Karpas-422 (cell line): ENCODE measurements at places on chromosomes 6 and 20.

DNA sequence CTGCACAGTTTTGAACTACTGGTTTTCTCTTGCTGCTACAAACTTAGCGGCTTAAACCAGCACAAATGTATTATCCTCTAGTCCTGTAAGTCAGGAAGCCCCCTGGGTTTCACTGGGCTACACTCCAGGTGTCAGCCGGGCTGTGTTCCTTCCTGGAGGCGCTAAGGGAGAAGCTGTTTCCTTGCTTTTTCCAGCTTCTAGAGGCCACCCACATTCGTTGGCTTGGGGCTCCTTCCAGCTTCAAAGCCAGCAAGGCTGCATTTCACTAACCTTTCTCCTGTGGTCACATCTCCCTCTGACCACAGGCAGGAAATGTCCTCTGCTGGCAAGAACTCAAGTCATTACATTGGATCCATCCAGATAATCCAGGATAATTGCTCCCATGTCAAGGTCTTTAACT, 350.6 kb upstream of the PLCB4 start:
- DNase-seq: no peak

- no peak for DNase-seq
These were observed 376.4 kb downstream of the CDH4 start for GRCh38 chr20:61628480-61628879.

DNA sequence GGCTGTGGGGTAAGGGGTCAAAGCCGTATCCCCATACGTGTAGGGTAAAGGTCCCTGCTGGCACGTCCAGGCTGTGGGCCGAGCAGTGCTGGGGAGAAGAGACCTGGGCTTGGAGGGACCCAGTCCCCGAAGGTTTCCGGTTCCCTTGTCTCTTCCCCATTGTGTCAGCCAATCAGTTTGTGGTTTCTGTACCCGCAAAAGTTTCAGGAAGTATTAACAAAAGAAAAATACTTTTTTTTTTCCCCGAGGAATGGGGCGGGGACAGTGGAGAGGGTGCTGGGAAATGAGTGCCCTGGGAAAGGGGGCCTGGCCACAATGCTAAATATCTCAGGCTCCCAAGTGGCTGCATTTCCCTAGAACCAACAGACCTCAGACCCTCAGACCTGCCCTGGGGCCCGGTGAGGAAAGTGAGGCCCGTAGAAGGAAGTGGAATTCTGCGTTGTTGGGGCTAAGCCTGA, 15.2 kb upstream of the AMD1 start:
- no peak for DNase-seq

DNA sequence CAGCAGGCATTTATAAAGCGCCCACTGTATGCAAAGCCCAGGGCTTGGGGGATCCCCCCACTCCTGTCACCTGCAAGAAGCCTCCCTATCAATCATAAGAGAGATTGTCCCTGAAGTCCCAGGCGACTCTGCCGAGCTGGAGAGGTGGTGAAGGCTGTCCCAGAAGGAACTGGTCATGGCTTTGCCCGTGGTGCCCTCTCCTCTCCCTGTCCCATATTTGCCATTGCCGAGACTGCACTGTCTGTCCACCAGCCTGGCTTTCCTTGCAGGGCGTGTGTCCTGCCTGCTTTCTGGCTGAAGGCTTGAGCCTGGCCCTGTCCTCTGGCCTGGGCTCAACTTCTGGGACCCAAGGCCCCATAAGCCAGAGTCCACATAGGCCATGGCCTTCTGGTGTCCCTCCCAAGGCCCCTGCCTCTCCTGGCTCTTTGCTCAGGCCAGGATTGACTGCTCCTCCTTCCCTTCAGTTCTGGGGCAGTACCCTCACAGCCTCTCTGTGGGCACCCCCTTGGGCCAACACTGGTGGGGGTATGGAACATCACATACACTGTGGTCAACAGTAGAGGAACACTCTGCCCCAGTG, 46.9 kb downstream of the CPXM1 start:
- DNase-seq: no peak

- no peak for DNase-seq
These were observed 13.8 kb upstream of the EYA4 start for GRCh38 chr6:133227344-133227743.

DNA sequence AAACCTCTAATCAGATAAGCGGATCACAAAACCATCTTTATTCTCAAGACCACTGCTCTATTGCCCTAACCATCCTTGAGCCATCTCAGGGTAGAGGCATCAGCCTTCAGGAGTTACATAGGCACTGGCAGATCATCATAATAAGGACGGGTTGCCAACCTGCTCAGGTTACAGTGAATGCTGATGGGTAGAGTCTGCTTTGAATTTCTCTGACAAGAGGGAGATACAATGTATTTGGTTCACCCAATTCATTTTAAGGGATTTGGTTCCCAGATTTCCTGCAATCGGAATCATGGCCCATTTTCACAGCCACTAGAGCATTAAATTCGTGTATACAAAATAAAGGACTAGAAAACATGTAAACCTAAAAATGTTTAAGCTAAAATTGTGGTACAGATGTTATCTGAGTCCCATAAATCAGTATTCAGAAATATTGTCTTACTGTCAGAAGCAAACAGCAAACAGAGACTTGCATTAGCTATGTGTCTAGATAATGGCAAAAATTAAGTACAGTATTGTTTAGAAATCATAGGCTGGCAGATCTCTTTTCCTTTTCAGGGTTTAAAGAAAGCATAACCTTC, 41.9 kb upstream of the TMEM170B start:
- no peak for DNase-seq

DNA sequence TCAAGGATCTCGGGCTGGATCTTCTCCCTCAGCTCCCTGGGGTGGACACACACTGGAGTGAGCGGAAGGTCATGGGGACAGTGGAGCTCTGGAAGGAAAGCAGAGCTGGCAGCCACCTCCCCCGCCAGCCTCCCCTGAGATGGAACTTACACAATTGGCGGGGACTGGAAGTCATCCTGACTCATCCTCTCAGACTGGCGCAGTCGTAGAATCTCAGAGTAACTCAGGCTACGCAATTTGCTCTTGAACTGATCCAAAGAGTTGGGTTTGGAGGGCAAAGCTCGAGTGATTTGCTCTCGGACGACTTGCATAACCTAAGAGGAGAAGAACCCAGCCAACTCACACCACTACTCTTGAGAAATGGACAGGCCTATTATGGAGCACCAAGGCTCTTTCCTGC, 34.8 kb downstream of the ELMO2 start:
- DNase-seq: no peak

DNA sequence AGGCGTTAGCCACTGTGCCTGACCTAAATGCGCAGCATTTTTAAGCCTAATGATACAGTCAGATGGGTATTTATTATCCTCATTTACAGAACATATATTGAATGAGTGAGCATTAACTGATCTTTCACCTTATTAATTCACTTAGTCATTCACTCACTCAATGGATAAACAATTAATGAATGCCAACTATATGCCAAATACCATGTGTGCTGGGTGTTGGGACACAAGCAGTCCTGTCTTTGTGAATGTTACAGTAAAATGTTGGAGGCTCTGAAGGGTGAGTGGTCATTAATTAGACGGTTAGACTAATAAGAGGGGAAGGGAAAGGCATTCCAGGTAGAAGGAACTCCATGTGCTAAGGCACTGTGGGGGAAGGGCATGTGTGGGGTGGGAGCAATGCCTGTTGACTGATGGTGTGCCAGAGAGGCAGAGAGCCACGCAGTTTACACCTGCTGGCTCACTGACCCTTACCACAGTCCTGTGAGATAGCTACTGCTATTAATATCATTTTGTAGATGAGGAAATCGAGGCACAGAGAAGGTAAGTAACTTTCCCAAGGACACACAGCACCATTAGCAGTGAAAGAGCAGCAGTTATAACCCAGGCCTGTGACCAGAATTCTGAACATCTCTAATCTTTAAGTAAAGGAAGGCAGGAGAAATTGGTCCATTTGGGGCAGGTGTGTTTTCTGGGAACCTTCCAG, 38.7 kb upstream of the B4GALT5 start:
- DNase-seq: no peak

- peak; percentile 55 for DNase-seq
These were observed 176.1 kb downstream of the TRIM27 start for GRCh38 chr6:28747631-28748157.

- DNase-seq: no peak
These were observed 15.1 kb upstream of the RIPK1 start for GRCh38 chr6:3053231-3053508.

DNA sequence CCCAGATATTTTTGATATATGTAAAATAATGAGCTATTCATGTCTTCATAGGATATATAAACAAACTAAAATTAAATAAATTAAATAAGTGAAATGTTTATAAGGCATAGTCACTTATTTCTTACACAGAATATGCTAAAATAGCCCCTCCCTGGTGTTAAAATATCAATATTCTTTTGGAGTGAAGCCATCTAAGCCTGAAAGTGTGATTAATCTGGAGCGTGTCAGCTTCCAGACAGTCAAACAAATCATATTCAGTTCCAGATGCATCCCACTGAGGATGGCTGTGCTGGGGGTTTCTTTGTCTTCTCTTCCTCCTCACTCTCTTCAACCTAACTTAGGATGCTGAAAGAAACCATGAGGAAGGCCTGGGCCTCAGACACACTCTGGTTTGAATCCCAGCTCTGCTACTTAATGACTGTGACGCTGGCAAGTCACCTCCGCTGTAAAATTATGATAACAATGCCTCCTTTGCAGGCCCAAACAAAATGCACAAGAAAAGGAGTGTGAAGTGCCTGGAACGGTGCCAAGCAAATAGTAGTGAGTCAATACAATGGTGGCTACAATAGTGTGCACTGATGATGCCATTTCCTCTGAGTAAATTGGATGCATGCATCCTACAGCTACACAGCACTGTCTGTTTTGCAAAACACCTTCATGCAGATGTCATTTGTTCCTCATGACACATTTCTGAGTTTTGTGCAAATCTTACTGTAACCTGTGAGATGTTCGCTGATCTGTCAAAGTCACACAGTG, 161.4 kb downstream of the FOXC1 start:
- no peak for DNase-seq

GRCh38 chr6:16836144-16836981, 75.1 kb upstream of the ATXN1 start:
- DNase-seq: no peak

DNA sequence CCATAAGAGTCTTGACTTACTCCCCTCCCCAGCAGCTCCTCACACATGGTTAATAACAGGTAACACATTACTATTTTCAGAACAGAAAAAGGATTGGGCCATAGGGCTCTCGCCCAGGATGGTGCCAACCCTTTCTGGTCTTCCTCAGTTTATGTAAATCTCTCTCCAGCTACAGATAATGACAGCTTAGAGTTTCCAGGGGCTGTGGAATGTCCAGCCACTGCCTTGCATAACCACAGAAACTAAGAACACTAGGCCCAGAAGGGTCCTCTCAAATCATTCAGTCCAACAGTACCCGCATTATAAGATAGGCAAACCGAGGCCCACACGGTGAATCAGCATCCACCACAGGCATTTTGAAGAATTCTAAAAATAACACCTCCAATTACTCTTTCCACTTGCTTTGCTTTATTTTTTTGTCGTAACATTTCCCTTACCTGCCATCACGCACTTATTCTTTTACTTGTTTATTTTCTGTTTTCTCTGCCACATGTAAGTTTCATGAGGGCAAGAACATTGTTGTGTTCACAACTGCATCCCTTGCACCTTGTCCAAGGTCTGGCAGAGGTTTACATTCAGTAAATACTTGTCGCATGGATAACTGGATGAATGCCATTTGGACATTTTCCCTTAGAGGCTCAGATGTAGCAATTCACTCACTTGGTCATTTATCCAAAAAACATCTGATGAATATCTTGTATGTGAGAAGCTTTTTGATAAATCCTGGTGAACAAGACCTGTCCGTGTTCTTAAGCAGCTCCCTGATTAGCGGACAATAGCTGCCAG, 6.4 kb upstream of the SDC4 start:
- no peak for DNase-seq

DNA sequence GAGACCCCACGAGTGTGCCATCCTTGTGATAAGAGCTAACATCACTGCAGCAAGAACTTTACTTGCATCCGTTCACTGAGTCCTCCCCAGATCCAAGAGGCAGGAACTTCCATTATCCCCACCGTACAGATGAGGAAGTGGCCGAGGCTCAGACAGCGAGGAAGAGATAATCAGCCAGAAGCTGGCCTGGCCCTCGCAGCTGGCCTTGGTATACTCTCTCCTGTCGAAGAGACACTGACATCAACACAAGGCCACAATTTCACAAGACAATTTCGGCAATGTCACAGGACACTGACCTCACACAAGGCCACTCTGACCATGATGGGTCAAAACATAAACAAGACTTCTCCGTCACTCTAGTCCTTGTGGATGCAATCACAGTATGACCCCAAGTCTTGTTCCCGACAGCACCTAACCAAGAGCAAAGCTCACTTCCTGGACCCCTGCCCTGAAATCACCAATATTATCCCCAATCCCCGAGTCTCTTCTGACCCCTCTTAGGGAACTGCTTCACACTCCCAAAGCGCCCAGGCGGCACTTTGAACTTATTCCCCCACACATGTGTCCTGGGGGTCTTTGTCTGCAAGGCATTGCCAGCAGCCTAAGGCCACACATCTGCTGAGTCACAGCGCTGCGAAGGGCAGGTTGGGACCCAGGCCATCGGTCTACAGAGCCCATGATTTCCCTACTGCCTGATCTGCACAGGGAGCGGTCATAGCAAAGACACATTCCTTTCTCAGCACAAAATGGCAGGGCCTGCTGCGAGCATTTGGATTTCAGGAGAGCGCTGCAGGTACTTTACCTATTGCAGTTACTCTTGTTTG, 14.8 kb upstream of the VAPB start:
- DNase-seq: no peak

- peak; percentile 56 for DNase-seq
These were observed 312.8 kb upstream of the SULF2 start for GRCh38 chr20:48098099-48098498.

GRCh38 chr6:164230804-164231203, 816.3 kb downstream of the QKI start:
- DNase-seq: no peak

GRCh38 chr20:2084703-2085102, 16.9 kb upstream of the STK35 start:
- DNase-seq: no peak

GRCh38 chr6:112118034-112118433, 30.6 kb downstream of the FAM229B start:
- no peak for DNase-seq

DNA sequence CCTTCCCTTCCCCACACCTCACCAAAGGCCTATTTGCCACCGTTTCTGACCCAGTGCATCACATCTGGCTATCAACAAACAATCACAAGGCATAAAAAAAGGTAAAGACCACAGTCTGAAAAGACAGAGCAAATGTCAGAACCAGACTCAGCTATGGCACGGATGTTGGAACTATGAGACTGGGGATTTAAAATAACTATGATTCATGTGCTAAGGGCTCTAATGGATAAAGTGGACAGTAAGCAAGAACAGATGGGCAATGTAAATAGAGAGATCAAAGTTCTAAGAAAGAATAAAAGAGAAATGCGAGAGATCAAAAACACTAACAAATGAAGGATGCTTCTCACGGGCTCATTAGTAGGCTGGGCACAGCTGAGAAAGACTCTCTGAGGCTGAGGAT, 99.5 kb downstream of the LAMP5 start:
- no peak for DNase-seq

GRCh38 chr6:112660626-112661025, 313.5 kb downstream of the RFPL4B start:
- no peak for DNase-seq

- peak; percentile 76 for DNase-seq
These were observed 39.2 kb upstream of the RNF8 start for GRCh38 chr6:37314487-37315156.

GRCh38 chr6:75345413-75345812, 60.8 kb upstream of the TMEM30A start:
- DNase-seq: no peak

GRCh38 chr20:54345301-54345724, 130.1 kb upstream of the DOK5 start:
- no peak for DNase-seq
